ENCODE measurements at places on chromosomes 3 and 15. TPM values are rescaled to one million over a fixed set of nuclear protein-coding genes. Genes with fewer than 3 reads are reported as not detected.

The MAN2A2 gene
- total RNA-seq: 15.3 TPM

The BNC1 gene
- total RNA-seq: not detected

The CHRNA7 gene
- total RNA-seq: 14.0 TPM

The PARL gene
- 70.5 TPM for total RNA-seq

The ANKUB1 gene
- not detected for total RNA-seq

The MON1A gene
- total RNA-seq: 4.5 TPM

The CLRN1 gene
- total RNA-seq: not detected

The GPR171 gene
- not detected for total RNA-seq

The SSUH2 gene
- total RNA-seq: 0.37 TPM

The PAQR5 gene
- 1.4 TPM for total RNA-seq

The ECE2 gene
- 0.15 TPM for total RNA-seq

The SPATA12 gene
- total RNA-seq: 0.12 TPM

The TMEM212 gene
- not detected for total RNA-seq

The UPK1B gene
- total RNA-seq: not detected

The IMPG2 gene
- total RNA-seq: 0.03 TPM

The GOLGA6L4 gene
- total RNA-seq: 0.19 TPM

The SLC24A5 gene
- not detected for total RNA-seq

The TFDP2 gene
- total RNA-seq: 173 TPM

The ACKR4 gene
- total RNA-seq: not detected

The BOC gene
- 35.2 TPM for total RNA-seq

The SMCO1 gene
- not detected for total RNA-seq

The PLSCR2 gene
- not detected for total RNA-seq

The ARNT2 gene
- 20.1 TPM for total RNA-seq

The PROS1 gene
- total RNA-seq: 11.9 TPM

The FGF12 gene
- total RNA-seq: 6.6 TPM

The CTSH gene
- 9.0 TPM for total RNA-seq

The AGBL1 gene
- 6.2 TPM for total RNA-seq

The LEKR1 gene
- total RNA-seq: 1.9 TPM
